DMS 273 treated with DMSO at 0.1 percent for 48 hours (cell line): ENCODE measurements at places on chromosomes 7 and 10.
A peak's percentile ranks its signal among the peaks of the same experiment; 100 is the strongest.

DNA sequence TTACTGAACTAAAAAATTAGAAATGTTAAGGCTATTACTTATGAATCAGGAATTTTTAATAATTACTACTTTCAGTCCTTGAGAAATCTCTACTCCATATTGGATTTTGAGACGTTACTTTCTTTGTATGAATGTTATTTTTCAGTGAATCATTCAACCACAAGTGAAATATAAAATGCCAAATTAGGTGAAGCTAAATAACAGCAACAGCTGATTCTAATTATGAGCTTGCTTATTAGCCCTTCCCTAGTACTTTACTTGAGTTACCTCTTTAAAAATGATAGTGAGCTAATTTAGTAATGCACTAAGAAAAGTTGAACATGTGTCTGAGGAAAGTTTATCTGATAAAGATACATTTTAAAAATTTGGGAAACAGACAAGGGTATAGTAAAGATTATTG, 51.4 kb downstream of the PCGF5 start:
- DNase-seq: no peak

DNA sequence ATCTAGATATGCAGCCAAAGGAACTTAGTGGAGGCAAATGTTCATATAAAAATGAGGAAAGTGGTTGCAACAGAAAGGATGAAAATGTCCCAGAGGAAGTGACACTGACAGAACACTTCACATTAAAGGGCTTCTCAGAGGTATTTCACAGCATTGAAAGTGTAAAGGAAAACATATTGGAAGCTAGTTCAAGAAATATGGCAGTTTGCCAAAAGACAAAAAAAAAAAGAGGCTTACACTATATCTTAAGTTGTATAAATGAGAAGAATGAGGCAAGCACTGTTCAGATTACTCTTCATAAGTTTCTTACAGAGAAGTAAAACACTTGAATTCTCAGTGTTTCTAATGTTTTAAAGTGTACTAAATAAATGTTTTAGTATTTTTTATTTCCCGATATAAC, 20.1 kb downstream of the RUNDC3B start:
- no peak for DNase-seq

DNA sequence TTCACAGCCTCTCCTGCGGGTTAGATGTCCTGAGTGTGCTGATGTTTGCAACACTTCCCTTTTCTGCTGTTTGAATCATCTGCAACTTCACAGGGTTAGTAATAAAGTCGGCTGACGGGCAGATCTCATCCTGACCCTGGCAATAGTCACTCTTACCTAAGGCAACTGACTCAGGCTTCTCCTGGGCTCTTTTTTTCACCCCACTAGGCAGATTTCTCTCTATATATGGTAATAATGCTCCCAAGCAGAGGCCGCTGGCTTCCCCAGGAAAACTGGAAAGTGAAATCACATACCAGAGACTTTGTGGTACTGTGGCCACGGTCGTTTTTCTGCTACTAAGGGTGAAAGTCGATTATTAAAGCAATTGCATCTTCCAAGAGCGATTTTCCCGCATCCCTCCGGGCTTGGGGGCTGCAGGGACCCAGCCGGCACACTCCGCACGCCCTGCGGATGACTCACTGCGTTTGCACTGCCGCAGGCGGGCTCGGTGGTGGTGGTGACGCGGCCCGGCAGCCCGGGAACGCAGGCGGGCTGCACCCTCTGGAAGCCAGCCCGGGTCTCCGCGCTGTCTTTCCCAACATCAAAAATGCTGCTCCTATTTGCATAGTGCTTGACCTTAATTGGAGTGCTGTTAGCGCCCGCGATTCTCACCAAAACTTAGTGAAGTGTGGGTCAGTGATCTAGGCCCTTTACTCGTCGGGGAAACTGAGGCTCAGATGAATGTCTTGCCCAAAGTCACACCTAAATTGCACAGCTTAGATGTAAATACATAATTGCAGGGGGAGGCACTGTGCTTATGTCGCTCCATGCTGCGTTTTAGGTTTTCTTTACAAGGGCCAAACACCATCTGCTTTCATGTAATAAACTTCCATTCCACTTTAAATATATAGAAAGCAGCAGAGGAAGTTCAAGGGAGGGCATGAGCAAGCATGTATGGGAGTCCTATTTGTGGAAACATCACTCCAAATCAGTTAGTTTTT, 47.6 kb upstream of the ITGB1 start:
- DNase-seq: peak; percentile 72

DNA sequence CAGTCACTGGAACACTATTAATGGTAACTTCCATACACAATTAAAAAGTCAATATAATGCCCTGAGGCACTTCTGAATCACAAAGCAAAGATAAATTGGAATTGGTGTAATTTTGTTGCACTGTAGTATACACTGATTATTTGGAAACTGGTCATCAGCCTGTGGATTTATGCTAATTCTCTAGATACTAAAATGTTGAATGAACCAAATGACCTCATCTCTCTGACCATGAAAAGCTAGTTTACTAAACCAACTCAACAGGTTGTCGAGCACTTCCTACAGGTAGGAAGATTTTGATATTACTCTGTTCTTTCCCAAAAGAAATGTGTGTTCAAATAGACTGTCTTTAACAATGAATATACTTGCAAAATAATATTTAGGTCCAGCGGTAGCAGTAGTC, 5.3 kb downstream of the NRP1 start:
- DNase-seq: no peak

GRCh38 chr10:797179-797578, 107.7 kb upstream of the DIP2C start:
- DNase-seq: no peak

DNA sequence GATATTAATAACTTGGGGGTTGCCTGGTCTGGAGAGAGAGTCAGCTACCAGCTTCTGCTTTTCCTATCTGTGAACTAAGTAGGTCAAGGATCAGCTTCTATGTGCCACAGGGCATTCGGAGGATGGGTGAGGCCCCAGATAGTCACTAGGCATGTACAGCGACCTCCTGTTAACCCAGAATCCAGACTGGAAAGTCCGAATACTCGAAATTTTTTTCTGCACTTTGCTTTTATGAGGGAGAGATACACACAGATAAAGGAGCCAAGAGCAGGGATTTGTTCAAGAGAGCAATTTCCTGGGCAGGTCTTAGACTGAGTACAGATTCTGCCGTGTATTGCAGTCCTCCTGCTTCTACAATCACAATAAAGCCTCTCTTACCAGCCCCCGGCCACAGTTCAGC, 54.2 kb downstream of the EMX2 start:
- DNase-seq: no peak

DNA sequence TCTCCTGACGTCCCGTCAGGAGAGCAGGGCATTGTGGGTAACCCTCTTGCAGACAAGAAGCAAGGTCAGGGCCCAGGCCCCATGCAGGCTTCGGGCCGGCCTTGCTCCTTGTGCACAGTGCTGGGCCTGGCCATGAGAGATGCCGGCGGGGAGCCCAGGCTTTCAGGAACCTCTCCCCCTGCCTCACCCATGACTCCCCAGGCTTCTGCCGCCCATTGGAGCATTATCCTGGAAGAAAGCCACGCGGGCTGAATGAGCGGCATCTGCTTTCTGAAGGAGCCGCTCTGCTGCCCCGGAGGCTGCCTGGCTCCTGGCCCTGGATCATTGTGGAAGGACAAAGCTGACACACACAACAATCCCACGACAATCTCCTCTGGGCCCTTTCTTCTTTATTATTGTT, 233.5 kb downstream of the TCF7L2 start:
- DNase-seq: no peak

GRCh38 chr10:30528429-30528786, 94.4 kb downstream of the MAP3K8 start:
- no peak for DNase-seq

GRCh38 chr7:132872034-132872433, 209.9 kb downstream of the CHCHD3 start:
- no peak for DNase-seq

DNA sequence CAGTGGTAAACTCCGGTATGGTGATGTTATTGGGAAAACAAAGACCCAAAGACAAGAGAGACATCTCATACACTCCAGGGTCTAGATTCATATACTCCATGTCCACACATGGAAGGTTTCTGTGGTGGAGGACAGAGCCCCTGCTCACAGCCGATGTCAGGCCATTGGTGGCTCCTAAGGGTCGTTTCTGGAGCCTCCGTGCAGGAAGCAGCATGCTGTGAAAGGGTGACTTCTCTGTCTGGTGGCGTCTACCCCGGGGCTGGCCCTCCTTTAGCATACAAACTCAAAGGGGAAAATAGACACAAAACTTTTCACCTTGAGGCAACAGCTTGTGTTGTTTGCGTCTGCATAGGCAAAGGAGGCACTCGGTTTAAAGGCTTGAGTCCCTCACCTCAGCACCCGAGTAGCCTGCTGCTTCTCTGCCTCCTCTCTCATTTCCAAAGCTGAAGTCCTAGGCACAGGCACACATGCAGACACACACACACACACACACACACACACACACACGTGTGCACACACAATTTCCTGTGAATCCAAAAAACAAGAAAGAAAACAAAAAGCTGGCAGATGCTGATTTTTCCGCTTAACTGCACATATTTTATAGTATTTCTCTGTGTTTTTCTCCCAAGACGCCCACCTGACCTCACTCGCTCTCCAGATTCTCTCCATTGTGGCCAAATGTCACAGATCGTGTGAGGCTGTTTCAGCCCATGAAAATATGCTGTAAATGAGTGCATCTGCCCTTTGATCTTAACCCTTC, 601.4 kb upstream of the MGMT start:
- no peak for DNase-seq

DNA sequence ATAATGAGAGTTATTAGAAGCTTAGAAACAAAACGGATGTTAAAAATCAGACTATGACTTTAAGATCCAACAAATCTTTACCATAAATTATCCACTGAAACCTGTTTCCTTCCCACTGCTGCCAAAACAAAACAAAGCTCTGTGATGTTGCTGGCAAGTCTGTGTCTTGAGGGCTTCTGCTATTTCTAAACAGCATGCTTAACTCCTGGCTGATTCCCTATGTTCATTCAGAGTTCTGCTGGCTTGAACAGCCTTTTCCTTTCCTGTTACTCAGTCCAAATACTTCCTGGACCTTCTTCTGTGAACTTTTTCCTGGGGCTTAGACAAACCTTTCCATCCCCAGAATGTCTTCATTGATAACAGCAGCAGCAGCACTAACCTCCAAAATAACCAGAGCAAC, 448.1 kb downstream of the SORCS1 start:
- no peak for DNase-seq

- no peak for DNase-seq
Measured at GRCh38 chr7:101179713-101180112, 380 bp downstream of the NAT16 start.

GRCh38 chr10:27413387-27413786, 90.7 kb upstream of the RAB18 start:
- no peak for DNase-seq

DNA sequence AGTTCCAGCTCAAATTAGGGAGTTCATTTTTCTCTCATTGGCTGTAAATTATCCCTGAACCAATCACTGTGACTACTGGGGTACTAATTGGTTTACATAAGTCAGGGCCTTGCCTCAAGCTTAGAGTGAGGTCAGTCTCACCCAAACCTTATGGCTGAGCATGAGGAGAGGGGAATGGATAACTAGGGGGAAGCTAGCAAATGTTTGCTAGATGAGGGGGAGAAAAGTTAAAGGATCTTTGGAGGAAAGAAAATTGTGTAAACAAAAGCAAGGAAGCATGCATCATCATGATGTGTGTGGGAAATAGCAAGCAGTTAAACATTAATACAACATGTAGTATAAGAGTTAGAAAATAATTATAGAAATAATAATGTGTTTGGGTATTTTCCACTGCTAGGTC, 121.9 kb downstream of the BBS9 start:
- no peak for DNase-seq

- DNase-seq: no peak
Measured at GRCh38 chr7:143050931-143051330, 1.2 kb upstream of the OR6V1 start.

- DNase-seq: no peak
Measured at GRCh38 chr7:118298771-118299170, 74.3 kb downstream of the ANKRD7 start.

DNA sequence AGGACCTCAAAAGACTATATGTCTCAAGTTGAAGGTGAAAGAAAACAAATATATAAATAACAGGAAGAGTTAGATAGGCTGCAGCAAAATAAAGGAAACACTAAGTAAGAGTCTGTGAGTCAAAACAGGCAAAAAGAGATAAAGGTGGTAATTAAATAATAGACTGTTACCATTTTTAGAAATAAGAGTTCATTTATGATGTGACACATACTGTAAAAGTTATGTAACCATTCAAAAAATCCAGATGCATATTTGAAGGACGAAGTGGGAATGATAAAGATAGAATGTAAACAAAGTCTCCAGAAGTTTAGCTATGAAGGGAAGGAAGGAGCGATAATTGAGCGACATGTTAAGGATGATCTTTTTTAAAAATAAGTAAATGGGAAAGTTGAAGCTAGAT, 50.5 kb downstream of the HECTD2 start:
- no peak for DNase-seq

DNA sequence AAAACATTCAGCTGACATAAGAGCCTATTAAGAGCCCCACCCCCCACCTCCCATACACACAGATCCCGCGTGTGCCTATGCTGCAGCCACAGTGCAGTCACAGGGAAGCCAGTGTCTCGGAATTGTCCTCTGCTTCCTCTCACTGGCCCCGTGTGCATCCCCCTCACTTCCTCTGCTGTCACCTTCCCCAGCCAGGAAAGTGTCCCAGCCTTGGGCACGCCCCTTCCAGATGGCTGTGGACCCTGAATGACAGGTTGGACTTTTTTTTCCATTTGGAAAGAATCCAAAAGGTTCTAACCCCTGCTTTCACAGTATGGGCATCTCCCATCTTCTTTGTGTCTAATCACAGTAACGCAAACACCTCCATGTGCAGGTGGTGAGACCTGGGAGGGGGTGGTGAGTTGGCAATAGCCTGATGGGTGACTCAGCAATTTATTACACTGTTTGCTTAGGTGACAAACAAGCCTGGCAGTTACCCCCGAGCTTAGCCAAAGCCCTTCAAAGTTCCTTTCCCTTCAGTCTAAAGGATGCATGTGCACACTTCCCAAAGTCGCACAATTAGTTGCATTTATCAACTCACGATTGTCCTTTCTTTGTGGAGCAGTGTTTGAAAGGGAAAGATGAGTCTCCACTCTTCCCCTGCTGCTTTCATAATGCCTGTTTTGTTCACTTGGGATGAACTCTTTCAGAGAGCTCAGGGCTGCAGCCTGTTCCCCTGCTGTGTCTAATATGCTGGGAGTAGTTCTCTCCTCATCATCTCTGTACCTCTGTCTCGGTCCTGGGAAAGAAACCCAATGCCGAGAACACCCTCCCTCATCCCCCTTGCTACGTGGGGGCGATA, 67.5 kb upstream of the EFCAB10 start:
- DNase-seq: peak; percentile 26

GRCh38 chr7:16422103-16422435, 731 bp upstream of the CRPPA start:
- no peak for DNase-seq

- DNase-seq: no peak
Measured at GRCh38 chr10:62205750-62206399, 62.8 kb downstream of the RTKN2 start.

- no peak for DNase-seq
Measured at GRCh38 chr10:10043083-10043482, 974.6 kb upstream of the CELF2 start.

DNA sequence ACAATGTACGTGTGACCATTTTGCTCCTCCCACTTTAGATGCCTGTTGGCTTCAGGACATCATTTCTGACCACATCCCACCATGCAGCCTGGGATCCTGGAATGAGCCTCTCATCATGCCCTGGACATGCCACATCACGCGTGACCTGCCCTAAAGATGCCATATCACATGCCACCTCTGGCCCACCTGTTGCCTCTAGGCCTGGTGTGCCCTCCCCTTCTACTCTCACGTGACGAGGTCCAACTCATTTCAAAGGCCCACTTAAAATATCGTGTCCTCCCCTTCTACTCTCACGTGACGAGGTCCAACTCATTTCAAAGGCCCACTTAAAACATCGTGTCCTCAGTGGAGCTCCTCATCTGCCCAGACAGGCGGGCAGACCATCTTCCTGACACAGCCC, 254.9 kb downstream of the TEX36 start:
- DNase-seq: no peak
